Activated CD8-positive, alpha-beta memory T cell treated with anti-CD3 and anti-CD28 coated beads for 1 hour (primary cell): ENCODE measurements at places on chromosomes 11 and 22.

DNA sequence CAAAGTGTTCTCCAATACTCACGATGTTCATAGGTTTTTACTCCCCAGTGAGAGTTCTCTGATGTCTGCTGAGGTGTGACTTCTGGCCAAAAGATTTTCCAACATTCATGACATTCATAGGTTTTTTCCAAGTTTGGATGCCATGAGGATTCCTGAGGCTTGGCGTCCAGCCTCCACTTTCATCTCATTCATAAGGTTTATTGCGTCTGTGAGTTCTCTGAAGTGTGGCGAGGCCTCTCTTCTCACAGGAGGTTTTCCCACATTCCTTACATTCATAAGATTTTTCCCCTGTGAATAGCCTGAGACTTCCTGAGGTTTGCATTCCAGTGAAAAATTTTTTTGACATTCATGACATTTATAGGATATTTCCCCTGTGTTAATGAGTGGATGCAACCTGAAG lies 1014.1 kb downstream of the LRRC4C start:
- DNase-seq, result no peak

- DNase-seq, result no peak
Observed at GRCh38 chr22:32662587-32662915, 139.0 kb upstream of the TIMP3 start.

DNA sequence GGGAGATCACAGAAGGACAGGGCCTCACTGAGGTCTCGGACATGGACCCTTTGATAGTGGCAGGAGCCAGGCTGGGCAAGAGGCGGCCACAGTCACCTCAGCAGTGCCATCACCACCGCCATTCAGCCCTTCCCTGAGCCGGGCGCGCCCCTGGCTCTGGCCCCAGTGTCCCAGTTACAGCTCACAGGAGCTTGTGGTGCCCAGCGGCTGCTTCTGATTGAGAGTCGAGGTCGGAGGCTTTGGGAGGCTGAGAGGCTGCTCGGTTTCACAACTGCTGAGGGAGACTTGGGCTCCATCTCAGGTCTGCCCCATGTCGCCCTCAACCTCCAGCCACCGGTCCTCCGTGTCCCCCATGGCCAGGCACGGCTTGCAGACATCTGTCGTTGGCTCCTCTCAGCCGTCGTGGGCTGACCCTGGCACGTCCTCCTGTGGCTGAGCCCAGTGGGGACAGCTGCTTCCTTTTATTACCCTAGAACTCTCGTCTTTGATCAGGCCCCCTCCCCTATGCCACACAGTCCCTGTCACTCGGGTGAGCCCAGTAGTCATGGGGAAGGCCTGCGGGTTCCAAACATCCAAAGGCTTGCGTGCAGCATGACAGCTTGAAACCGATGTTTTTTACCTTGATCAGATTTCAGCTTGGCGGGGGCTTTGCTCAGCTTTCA lies 28.4 kb upstream of the PPP6R3 start:
- no peak for DNase-seq

GRCh38 chr22:41302021-41302767 lies 869 bp downstream of the ZC3H7B start:
- DNase-seq, result no peak

DNA sequence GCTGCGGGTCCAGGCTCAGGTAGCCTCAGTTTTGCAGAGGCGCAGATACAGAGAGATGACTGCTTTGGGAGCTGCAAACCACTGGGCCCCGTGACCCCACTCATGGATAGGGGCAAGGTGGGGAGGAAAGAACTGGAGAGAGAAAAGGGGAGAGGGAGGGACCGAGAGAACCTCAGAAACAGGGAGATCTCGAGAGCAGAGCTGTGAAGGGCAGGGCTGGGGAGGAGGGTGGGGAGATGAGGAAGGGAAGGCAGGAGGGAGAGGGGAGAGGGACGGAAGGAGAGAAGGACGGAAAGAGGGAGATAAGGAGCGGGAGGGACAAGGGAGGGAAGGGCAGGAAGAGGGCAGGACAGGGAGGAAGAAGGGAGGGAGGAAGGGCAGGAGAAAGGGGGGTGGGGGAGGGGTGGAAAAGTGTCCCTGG lies 46.3 kb downstream of the IGLL1 start:
- DNase-seq, result no peak

- DNase-seq, result no peak
Observed at GRCh38 chr11:92776676-92777075, 192.8 kb upstream of the MTNR1B start.

GRCh38 chr11:134904103-134904790 lies 492.2 kb upstream of the B3GAT1 start:
- DNase-seq, result no peak

DNA sequence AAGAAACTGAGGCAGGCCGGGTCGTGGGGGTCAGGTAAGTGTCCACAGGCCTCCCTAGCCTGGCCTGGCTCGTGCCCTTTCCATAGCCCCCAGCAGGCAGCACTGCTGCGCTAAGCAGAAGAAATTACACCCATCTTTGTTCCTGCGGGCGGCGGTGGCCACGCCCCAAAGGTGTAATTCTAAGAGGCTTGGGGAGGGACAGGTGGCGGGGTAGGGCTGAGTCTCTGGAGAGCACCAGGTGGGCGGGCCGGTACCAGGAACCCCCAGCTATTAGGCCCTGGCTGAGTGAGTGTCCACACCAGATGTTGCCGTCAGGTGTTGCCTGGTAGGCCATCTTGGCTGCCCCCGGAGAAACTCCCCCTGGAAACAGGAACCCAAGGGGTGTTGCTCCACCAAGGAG lies 12.3 kb upstream of the ARAP1 start:
- no peak for DNase-seq

- DNase-seq, result no peak
Observed at GRCh38 chr11:78752494-78752893, 177.8 kb upstream of the NARS2 start.

DNA sequence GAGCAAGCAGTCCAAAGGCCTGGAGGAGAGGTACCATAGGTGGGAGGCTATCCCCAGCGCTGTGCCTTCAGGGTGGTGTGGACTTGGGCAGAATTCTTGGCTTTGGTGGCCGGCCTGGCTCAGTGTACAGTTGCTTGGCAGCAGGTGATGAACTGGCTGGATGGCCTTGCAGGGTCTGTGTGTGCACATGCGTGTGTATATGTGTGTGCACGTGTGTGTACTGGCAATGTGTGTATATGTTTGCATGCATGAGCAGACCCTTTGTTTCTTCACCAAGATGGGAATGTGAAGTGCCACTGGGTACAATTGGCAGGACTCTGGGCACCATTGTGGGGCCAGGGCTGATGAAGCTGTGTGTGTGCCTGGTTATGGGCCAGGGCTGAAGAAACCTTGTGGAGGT lies 53.0 kb downstream of the CEP164 start:
- DNase-seq, result no peak

GRCh38 chr11:75602951-75603350 lies 40.9 kb downstream of the SERPINH1 start:
- no peak for DNase-seq

GRCh38 chr11:57197762-57198161 lies 16.0 kb downstream of the LRRC55 start:
- DNase-seq, result no peak

DNA sequence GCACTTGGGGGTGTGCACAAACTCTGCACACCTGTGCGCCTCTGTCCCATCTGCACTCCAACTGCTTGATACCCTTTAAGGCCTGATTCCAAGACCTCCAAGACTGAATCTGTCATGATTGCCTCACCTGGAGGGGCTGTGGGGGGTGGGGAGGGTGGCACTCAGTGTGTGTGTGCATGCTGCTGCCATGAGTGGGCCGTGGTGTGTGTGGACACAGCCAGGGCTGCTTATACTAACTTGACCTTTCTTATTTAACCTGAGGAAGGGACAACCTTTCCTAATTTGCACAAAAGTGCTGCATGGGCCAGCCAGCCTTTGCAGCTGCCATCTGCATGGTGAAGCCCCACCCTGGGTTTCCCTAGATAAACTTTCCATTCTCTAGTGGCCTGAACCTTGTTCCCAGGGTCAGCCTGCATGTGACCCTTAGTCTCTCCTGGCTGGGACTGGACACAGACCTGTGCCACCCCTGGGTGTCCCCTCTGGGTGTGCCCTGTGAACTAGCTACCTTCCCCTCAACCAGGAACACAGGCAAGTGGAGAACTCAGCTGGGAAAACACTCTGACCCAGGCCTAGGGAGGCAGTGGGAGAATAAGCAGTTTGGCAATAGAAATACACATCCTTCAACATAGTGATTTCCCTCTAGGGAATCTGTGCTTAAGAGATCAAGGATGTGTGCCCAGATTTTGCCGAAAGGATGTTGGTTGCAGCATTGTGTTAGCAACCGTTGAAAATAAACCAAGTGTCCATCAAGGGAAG lies 45.4 kb upstream of the DKK3 start:
- DNase-seq, result no peak

DNA sequence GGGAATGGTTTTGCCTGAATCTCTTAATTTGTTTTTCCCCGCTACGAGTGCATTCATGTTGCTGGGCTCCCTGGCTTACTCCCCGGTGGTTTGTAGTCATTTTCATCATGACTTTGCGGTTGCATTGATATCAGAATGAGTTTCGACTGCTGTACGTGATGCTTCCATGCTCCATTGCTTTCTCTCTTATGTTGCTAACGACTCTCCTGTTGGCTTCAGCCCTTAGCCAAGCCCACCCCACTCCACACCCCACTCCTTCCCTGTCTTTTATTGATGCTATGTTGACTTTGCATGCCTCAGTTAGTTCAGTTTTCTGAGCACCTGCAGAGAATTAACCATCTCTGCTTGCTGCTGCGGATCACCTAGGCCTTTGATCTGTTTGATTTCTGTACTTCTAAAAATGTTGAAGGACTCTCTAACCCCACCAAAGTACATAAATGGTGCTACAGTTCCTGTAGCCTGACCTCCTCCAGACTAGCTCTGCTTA lies 65.3 kb downstream of the ARFGAP2 start:
- no peak for DNase-seq

DNA sequence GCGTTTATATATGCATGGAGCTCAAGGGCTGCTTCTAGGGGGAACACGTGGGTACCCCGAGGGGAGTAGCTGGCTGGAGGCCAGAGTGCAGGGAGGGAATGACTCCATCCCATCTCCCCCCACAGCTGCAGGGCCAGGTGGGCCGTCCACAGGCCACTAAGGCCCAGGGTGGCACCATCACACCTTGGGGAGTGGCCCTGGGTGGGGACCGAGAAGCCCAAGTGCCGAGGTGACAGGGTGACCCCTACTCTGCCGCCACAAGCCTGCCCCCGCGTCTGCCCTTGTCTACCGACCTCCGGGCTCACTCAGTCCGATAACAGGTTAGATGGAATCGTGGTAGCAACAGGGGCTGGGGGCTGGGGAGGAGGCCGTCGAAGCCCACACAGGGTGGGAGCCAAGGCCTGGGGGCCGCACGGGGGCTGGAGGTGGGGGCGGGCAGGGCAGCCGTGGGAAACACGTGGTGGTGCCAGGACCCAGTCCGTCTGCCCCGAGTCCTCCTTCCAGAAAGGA lies 125.7 kb downstream of the KCNQ1OT1 start:
- no peak for DNase-seq

DNA sequence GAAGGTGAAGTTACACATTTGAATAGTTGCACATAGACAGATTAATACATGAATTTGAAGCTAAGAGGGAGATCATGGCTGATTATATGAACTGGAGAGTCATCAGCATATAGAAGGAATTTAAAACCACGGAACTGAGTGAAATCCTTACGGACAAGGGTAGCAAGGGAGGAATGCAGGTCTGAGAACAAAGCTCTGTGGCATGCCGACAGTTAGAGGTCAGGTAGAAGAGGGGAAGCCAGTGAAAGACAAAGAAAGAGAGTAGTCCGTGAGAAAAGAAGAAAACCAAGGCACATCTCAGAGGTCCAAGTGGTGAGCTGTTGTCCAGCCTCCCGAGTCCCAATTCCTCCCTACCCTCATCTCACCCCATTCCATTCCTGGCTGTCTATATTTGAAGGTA lies 11.8 kb upstream of the SYT9 start:
- DNase-seq, result no peak

GRCh38 chr11:57207168-57207567 lies 25.4 kb downstream of the LRRC55 start:
- no peak for DNase-seq

GRCh38 chr22:27240298-27241075 lies 561.1 kb downstream of the MN1 start:
- DNase-seq, result no peak

DNA sequence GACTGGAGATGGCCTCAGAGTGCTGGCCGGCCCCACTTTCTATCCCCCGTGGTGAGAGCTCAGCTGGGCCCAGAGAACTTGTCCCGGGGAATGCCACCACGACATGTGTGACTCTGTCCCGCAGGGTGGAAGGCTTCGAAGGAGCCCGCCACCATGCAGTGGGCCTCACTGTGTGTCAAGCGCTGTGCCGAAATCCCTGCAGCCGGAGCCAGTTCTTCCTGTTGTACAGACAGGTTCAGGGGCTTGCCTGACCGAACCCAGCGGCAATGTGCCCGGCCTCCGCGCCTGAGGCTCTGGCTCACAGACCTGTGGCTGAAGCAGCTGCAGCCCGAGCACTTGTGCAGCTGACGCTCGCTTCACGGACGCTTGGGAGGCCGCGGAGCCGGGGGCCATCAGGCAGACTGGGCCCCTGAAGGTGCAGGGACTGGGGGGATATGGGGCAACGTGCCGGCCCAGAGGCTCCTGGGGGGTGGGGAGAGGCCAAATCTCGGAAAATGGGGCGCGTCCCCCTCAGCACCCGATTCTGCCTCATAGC lies 650 bp downstream of the PPM1F start:
- no peak for DNase-seq

- no peak for DNase-seq
Observed at GRCh38 chr11:111044751-111045406, 200.6 kb upstream of the POU2AF2 start.

DNA sequence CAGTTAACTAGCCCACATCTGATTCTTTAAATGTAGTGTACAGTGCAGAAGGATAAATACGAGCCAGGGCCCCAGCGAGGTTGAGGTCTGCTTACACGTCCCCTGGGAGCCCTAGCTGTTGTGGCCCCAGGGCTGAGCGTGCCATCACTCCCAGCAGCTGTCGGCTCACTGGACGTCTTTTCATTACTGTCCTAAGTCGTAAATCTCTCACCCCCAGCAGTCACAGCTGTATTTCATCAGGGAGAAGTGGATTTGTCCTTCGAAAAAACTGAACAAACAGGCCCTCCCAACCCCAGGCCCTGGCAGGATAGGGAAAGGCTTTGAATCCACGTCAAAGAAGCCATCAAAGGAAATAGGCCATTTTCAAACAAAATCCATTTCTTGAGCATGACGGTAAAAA lies 110.4 kb upstream of the CSNK2A3 start:
- no peak for DNase-seq

GRCh38 chr22:28179392-28179791 lies 260.3 kb upstream of the PITPNB start:
- no peak for DNase-seq

DNA sequence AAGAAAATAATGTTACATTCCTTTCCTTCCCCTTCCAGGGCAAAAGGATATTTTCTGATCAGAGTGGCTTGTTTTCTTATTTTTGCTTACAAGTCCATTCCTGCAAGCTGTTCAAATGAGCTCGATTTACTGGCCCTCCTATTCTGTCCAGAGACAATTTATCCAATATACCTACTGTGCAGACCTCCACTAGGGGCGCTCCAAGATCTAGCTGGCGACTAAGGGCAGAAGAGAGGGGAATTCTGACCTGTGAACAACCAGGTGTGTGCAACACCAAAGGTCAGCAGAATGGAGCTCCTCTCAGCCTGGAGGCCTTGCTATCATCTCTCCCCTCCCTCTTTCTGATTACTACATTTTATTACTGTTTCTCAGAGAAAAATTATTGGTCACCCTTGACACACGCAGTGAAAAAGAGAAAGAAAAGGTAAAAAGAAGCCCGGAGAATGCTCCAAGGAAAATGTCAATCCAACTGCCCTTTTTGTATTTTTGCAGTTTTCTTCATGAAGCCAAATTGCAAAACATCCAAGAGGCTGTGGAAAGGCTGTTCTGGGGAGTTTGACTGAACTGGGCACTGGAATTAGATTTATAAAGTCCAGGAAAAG lies 3.2 kb downstream of the SEZ6L start:
- DNase-seq, result no peak

- no peak for DNase-seq
Observed at GRCh38 chr22:41445129-41446056, 1.2 kb downstream of the TOB2 start.
